ENCODE measurements at places on chromosomes 3 and 15.

DNA sequence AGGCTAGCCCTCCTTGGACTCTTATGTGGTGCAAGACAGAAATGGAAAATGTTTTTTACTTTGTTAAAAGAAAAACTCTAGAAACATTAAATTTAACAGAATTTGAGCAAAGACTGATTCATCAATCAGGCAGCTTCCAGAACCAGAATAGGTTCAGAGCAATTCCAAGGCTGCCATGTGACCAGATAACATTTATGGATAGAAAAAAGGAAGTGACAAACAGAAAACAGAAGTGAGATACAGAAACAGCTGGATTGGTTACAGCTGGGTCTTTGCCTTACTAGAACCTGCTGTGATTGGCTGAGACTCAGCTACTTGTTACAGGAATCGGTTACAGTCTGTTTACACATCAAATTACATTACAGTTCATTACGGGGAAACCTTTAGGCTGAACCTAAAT is 22.5 kb upstream of the OTOL1 start:
- DNase-seq: no peak

- no peak for DNase-seq
Measured at GRCh38 chr3:100087198-100087597, 27.1 kb downstream of the FILIP1L start.

- no peak for DNase-seq
Measured at GRCh38 chr3:185988816-185989175, 51.0 kb upstream of the TRA2B start.

DNA sequence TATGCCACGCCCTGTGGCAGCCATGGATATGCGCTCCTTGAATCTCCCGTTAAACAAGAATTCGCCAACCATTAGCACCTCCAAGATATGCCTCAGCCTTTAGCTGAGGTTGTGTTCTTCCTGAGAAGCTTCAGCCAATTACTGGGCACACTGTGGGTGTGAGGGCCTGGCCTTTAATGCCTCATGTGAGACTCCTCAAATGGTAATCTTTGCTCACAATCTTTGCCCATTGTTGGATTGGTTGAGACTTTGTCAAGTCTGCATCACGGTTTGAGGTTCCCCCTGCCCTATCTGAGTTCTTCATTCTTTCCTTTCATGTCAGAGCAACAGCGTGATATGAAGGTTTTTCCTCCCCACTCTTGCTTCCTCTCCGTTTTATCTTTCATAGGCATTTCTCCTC is 108.1 kb upstream of the CCDC54 start:
- DNase-seq: no peak

DNA sequence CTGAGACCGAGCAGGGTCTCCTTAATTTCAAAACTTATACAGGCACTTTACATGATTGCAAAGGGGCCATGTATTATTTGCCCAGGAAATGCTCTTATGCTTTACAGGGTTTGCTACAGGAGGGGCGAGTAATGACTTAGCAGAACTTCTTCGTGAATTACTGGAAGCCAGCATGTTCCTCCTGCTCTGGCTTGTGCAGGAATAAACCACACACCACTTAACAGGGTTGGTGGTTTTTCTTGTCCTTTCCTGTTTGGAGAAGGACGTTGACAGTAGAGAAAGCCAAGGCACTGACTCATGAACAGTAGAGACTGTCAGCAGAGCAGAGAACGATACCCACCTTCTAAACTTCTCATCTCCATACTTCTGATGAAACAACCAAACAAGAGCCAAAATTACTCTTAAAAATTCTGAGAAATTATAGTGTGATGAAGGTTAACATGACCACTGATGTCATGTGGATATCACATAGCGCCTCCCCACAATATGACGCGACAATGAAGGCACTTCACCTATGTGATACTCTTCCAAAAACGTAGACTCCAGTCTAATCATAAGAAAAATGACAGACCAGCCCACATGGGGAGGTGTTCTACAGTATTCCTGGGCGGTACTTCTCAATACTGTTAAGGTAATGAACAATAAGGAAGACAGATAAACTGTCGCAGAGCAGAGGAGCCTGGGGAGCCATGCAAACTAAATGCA is 24.7 kb upstream of the MCTP2 start:
- no peak for DNase-seq

- DNase-seq: no peak
Measured at GRCh38 chr15:81014446-81015093, 13.8 kb downstream of the TLNRD1 start.

DNA sequence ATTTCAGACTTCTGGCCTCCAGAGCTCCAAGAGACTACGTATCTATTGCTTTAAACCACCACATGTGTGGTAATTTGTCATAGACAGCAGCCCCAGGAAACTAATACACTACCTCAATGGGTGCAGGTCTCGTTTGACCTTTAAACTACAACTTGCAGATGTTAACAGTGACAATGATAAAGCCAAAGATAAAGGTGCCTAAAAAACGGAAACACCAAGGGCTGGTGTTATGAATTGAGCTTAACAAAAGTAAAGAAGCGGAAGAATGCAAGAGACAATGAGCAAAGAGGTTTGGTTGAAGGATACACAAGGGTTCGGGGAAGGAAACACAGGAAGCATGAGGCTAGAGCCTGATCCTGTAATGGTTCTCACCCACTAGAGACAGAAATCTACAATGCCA is 50.8 kb downstream of the RFTN1 start:
- DNase-seq: peak; percentile 40

DNA sequence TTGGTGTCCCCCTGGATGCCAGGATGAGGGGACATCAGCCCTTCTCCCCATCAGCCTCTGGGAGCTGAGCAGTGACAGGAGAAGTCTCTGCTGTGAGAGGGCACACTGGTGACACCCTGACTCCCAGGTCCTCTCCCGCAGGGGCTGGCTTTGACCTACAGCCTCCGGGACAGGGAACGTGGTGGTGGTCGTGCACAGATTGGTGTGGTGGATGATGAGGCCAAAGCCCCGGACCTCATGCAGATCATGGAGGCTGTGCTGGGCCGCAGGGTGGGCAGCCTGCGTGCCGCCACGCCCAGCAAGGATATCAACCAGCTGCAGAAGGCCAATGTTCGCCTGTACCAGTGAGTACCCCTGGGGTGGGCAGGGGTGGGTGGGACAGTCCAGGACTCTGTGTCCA is 6.8 kb downstream of the VILL start:
- no peak for DNase-seq

GRCh38 chr3:172040078-172040980 is 951 bp downstream of the FNDC3B start:
- DNase-seq: peak; percentile 30

DNA sequence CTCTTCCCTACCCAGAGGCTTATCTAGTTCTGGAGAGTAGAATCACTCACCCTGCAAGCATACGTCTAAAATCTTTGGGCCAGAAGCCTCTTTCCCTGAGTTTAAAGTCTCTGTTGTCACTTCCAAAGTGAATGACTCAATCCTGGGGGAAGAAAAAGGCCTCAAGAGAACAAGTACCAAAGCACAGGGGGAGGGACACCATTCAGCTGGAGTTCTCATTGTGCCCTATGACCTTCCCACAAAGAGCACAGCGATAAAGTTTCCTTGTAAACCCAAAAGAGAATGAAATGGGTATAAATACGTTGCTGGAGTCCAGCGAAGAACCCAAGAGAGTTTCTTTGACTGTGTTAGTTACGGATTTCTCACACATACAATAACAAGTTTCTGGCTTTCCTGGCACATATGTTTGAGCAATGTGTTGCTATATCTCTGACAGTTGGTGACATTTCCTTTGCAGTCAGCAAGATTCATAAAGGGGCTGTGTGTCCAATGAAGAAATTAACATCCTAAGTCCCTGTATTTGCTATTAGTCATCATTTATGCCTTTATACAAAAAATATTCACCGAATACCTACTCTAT is 107.3 kb upstream of the PTPRG start:
- DNase-seq: no peak
